Left lung (tissue), 14 donors: ENCODE measurements at places on chromosomes 11 and 22. TPM values are rescaled to one million over a fixed set of nuclear protein-coding genes. Genes with fewer than 3 reads are reported as not detected.

ACCS gene
- polyA plus RNA-seq: 50.0 TPM

DNA sequence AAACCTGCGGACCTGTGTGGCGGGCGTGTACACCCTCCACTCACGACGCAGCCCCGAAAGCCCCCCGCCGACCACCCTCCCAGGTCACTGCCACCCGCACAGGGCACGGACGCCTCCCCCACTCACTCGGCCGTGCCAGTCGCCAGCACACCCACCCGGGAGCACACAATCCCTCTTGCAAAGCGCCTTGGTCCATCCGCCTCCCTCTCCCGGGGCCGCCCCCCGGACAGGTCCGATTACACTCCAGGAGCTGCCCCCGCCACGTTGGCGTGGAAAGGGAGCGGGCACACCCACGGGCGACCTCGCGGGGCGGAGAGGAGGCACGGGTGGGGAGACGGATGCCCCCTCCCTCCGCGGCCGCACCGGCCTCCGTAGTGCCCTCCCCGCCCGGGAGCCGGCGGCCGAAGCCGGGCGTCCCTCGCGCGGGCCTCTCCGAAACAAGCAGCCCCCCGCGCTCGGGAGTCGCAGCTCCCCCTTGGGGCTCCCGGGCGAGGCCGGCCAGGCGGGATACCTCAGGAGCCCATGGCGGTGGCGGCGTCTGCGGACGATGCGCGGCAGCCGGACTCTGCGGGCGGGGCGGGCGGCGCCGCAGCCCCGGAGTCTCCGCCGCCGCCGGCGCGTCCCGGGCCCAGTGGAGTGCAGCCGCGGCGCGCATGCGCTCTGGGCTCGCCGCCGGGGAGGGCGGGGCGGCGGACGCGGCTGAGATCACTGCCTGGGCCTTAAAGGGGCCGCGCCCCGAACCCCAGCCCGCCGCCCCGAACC is at the start of gene TMEM184B:
TSS of gene TMEM184B (minus strand) at position 638 of the 762 bp plus-strand sequence. CDS start 25,049 bp downstream, outside the sequence.
- peak; percentile 95 for DNase-seq

DNA sequence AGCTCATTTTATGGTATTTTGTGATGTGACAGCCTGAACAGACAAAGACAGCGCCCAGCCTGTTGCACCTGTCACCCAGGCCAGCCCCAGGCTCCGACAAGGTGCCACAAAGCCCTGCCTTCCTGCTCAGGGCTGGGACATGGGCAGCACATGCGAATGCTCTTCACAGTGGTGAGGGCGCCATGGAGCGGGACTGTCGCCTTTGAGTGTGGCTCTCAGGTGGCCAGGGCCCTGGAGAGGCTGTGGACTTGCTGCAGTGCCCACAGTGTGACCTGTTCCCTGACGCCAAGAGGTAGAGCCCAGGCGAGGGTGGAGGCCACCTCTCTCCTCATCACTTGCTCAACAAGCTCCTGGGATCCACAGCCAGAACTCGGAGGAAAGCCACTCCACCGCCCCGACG is 346.3 kb downstream of the SHANK2 start:
- DNase-seq: no peak

- no peak for DNase-seq
Measured at GRCh38 chr11:2179516-2179915, 7.9 kb upstream of the TH start.

PRSS23 gene
- 75.8 TPM for polyA plus RNA-seq

TSGA10IP gene
- polyA plus RNA-seq: 0.83 TPM

HEPACAM gene
- 0.31 TPM for polyA plus RNA-seq

GRCh38 chr22:46072110-46072881 is 78.0 kb upstream of the PPARA start:
- peak; percentile 72 for DNase-seq
